ENCODE measurements at places on chromosomes 1 and 21.

GRCh38 chr1:6037338-6037762, 8.3 kb upstream of the KCNAB2 start:
- DNase-seq, result peak; percentile 26

DNA sequence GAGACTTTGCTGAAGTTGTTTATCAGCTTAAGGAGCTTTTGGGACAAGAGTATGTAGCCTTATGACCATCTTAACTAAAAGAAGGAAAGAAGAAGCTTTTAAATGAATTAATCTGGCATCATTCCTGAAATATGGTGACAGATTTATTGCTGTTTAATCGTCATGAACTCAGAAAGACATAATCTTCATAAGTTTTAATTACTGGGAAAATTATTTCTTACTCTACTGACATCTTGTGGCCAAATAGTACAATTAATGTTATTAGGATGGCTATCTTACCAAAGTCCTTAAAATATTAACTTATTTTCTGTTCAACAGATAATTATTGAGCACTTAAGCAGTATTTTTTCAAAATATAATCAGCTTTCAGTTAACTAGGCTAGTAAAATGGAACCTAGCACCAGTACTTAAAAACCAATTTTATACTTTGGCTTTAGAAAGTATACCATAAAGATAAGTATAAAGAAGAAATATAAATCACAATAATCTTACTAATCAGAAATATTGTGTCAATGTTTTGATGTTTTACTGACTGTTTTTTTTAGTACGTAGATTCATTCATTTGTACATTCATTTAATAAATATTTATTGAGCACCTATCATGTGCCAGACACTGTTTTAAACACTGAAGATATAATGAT, 34.7 kb upstream of the GPR25 start:
- no peak for DNase-seq

DNA sequence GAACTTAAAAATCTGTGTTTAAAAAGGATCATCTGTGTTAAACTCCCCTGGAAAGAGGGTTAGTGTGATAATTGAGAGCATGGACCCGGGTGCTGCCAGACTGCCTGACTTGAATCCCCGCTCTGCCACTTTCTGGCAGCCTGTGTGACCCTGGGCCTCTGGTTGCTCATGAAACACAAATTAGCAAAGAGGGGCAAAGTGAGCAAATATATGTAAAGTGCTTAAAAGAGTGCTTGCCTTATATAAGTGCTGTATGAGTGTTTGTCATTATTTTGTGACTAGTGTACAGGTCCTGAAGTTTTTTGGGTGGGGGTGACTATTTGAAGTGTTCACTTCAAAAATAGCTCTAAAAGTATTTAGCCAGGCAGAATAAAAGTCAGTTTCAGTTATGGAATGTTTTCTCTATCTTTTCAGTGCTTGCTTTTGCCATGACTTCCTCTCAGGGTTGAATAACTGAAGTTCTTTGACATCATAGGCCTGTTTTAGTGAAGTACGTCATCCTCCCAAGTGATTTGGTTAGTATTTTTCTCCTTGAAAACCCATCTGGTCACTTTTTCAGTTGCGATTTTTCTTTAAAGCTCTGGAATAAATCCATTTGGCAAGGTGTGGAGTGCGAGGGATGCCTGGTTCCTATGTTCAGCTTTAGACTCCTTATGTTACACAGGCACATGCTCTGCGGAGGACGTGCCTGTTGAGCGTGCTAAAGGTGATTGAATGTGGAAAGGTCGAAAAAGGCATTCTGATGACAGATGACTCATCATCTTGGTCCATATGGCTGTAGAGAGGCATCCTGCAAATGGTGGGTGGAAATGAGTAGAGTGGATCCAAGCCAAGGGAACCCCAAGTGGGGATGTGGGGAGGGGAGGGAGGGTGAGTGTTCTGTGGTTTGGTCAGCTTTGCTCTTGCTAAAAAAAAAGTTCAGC, 47.8 kb downstream of the AK4 start:
- no peak for DNase-seq

DNA sequence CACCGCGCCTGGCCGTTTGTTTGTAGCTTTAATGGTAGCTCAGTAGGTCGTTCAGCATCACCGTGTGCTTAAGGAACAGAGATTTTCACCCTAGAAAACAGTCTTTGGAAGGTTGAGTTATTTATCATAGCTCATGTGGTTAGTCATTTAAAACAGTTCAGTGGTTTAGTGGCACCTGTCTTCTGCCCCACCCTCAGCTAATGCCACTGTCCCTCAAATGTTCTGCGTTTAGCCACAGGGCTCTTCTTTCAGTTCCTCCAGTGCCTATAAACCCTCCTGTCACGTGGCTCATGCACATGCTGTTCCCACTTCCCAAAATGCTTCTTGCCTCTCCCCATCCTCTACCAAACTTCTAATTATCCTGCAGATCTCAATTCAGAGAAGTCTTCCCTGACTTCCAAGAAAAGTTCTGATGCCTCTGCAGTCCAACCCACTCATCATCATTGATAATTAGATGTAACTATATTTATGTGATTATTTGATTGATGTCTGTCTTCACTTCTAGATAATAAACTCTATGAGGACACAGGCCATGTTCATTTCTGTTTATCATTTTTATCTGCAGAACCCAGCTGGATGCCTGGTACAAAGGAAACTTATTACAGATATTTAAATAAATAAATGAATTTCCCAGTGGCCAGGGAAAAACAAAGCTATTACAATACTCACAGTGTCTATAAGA, 14.4 kb upstream of the DIPK1A start:
- no peak for DNase-seq

GRCh38 chr1:62327360-62328055, 8.3 kb upstream of the KANK4 start:
- DNase-seq, result no peak

DNA sequence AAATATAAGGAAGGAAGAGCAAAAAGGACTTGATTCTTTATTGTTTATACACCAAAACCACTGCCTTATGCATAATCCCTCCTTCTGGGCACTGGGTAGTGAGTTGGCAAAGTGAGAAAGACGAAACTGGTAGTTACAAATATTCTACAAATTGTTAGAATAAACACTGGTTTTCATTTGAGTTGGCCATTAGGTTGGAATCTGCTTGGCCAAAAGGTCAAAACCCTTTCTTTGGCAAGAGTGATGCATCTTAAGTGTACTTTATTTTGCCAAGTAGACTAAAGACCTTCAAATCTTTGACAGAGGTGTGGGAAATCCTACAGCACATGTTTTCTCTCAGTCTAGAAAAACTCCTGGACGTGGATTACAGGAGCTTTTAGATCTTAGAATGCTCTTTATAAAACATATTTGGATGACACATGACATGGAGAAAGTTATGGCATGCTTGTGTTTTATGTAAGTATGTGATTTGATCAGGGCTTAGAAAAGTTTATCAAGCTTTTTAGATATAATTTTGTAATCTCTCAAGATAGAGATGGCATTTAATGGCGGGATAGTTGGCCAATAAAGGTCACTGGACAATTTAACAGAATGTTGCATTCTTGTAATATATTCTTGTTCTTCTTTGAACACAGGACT, 120.9 kb downstream of the ROR1 start:
- no peak for DNase-seq

GRCh38 chr21:15928196-15928595, 198.4 kb downstream of the USP25 start:
- no peak for DNase-seq

DNA sequence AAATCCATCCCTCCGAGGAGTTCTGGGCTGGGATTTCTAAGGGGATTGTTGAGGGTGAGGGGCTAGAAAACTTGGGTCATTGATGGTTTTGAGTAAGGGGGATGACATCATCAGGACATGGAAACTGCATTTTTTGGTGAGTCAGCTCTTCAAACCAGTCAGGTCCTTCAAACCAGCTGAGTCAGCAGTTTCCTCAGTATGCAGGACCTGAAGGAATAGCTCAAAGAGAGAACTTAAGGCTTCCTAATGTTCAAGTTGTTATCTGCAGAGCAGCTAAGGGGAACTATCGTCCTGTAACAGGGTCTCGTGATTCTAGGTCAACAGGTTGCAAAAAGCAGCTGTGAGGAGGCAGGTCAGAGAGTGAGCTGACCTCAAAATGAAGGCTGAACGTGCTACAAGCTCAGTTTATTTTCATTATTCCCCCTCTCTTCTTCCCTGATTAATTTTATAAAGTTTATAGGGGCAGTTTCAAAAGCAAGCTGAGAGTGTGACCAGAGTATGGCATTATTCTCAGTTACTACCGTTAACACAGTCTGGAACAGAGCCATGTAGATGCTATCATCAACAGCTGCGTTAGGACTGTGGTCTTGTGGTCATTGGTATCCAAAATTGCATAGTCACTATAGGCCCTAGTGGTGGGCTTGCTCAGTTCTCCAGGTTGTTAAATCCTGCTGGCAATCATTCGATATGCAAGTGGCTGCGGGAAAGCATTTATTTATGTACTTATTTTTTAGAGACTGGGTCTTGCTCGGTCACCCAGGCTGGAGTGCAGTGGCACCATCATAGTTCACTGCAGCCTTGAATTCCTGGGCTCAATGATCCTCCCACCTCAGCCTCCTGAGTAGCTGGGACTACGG, 10.7 kb upstream of the SDC3 start:
- no peak for DNase-seq

DNA sequence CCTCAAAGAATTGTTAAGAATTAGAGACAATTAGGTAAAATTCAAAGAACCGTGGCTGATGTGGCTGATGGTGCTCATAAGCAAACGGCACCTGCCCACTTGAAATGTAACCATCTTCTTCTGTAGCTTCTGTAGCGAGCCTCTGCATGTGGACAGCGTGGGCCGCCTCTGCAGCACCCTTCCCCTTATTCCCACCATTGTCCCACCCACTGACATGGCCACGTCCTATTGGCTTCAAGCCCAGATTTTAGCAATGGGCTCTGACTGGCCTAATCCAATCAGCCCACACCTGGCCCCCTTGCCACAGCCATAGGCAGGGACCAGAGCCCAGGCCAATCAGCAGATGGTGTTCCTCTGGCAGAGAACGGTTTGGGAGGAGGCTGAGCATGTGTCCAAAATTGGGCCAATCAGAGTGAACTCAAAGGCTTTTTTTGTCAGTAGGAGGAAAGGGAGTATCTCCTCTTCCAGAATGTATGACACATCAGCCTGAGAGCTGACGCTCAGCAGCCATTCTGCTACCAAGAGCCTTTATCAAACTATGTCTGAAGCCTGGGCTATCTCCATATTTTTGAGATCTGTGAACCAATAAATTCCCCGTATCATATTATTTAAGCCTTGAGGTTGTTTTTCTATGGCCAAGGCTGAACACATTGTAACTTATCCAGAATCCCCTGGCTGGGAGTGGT, 518.5 kb downstream of the SMYD3 start:
- peak; percentile 7 for DNase-seq

DNA sequence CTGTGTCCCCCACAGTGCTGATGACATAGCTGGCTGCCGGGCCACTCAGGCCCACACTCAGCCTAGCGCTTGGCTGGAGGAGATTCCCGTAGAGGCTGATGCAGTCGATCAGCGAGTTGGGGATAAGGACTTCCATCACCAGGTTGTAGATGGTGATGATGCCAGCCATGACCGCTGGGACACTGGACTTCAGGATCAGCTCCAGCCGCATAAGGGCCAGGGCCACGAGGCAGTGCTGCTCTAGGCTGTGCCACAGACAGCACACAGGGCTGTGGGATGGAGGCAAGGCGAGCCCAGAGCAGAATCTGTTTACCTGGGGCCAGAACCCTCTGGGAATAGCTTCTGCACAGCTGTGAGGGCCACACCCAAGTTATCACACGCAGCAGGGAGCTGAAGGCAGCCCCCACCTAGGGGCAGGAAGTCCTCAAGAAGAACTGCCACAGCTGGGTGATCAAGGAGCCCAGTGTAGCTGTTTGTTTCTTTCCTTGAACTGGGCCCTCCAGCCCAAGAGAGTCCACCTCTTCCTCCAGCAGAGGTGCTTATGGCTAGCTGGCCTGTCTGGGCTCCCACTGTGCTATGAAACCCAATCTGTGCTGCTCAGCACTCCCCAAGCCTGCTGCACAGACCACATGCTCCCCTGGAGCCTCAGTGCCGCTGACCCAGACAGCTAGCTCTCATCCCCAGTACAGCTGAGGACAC, 6.2 kb downstream of the SLC2A1 start:
- no peak for DNase-seq

GRCh38 chr1:39001516-39002421, 10.7 kb downstream of the AKIRIN1 start:
- DNase-seq, result no peak

DNA sequence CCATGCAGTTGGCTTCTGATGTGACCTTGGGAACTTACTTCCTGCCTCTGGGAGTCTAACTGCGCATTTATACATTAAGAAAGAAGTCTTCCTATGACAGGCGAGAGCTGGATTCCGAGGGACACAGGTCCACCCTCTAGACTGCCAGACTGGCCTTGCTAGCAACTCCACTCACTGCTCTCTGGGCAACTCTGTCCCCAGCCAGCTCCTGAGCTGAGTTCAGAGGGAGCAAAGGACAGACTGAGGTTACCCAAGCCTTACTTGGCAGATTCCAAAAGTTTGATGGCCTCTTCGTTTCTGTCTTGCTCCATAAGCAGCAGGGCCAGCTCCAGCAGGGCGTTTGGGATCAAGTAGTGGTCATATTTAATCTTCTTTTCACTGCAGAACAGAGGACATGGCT, 41.8 kb downstream of the TTC39A start:
- no peak for DNase-seq

- DNase-seq, result no peak
These were observed 2.8 kb downstream of the ELAVL4 start for GRCh38 chr1:50111503-50111902.

DNA sequence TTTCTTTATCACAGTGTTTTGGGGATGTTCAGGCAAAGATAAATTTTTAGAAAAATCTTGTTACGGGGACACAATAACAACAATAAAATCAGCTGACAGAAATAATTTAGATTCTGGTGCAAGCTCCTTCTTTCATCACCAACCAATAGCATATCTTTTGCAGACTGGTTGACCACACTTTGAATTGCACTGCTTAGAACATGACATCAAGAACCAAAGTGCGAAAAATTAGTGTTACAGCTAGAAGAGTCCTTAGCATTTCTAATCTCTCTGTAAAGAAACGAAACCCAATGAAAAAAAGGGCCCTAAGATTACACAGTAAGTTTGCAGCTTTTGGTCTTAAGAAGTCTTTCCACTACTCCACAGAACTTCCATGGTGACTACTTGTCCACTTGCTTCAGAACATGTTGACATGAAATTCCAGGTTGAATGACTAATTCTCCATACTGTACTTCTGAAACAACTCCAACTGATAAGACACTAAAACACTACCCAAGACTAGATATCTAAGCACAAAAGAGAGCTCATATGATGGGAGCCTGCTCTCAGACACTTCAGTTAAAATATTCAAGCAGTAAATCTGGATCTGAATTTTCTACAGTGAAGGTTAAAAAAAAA, 31.3 kb downstream of the XKR8 start:
- DNase-seq, result no peak

DNA sequence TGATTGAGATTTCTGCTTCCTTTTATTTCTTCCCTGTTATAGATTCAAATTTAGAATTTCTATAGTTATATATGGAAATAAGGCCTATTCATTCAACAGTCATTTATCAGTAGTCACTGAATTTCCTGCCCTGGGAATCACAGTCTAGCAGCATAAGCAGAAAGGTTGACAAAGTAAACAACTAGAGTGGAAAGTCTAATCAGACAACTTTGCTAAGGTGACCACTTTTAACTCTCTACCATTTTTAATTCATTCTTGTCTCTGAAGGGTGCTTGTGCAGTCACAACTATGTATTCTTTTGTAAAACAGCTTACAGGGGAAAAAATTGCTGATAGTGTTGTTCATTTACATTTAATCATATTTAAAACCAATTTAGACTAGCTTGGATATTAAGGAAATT, 66.1 kb upstream of the PLA2G4A start:
- DNase-seq, result no peak

GRCh38 chr1:46517010-46517600, 27.5 kb downstream of the DMBX1 start:
- peak; percentile 86 for DNase-seq

- no peak for DNase-seq
These were observed 146.0 kb downstream of the PLA2G4A start for GRCh38 chr1:186974774-186975181.

Measured in NCI-H2081 (cell line).